ENCODE measurements at places on chromosomes 12 and 14.

- DNase-seq = no peak
These were observed 319.2 kb downstream of the DUSP6 start for GRCh38 chr12:89033062-89033461.

- DNase-seq = no peak
These were observed 93.8 kb downstream of the PTPRB start for GRCh38 chr12:70543444-70543843.

DNA sequence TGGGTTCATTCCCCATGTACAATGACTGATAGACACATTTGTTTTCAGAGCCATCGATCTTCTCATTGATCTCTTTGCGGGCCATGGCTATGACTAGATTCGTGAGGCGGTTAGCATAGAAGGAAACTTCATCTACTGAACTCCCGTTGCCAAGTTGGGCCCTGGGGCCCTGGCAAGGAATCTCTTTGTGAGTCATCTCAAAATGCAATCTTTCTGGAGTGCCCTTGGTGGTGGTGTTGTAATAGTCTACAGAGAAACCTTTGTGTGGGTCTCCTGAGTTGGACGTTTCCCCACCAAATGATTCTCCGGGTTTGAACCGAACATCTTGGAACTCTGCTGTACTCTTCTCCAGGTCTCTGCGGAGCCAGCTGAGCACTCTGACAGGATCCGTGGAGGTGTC, 20.4 kb downstream of the AKAP3 start:
- DNase-seq = no peak

DNA sequence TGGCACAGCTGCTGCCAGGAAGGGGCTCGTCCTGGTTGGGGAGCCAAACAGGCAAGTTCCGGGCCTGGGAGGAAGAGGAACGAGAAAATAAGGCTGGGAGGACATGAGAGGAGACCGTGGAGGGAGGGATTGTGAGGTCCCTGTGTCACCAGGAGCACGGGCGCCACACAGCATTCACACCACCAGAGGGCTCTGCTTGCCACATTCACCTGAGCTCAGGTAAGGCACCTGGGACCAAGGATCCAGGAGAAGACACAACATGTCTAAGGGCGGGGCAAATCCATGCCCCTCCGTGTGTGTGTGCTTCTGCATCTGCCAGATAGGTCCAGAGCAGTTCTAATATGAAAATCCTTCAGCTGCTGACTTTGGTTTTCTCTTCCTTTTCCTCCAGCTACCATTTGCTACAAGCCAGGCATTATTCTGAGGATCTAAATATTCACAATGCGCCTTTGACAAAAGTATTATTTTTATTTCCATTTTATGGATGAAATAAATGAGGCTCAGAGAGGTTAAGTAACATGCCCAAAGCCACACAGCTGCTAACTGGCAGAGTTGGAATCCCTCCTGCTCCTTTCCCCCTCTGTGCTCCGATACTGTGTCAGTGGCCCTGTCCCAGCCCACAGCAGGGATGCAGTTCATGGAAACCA, 14.6 kb downstream of the RAPGEF3 start:
- no peak for DNase-seq

DNA sequence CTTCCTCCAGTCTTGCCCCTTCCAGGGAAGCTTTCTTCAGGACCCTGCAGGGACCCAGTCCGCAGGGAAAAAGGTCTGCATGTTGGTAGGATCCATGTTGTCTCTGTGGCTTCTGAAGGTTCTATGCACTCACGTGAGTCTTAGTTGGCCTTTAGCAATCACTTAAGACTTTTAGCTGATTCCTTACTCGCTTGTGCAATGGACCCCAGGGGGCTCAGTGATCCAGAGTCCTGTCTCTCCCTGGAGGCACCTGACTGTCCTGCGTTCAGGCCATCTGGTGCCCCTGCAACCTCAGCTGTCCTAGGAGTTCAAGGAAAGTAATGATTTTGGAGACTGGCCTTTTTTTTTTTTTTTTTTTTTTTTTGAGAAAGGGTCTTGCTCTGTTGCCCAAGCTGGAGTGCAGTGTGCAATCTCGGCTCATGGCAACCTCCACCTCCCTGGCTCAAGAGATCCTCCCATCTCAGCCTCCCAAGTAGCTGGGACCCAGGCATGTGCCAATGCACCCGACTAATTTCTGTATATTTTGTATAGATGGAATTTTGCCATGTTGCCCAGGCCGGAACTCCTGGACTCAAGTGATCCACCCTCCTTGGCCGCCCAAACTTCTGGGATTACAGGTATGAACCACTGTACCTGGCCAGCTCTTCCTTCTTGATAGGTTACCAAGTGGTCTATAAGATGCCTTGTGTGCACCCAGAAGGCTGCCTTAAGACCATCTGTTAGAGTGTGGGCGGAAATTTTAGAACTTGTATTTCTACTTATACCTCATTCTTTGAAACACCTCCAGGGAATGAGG, 4.6 kb downstream of the IFI27L2 start:
- DNase-seq = no peak

Measured in right forelimb (tissue), 1 donor.